ENCODE measurements at places on chromosomes 16 and 17.

GRCh38 chr17:76966486-76967181 is 98.4 kb downstream of the MGAT5B start:
- no peak for DNase-seq

DNA sequence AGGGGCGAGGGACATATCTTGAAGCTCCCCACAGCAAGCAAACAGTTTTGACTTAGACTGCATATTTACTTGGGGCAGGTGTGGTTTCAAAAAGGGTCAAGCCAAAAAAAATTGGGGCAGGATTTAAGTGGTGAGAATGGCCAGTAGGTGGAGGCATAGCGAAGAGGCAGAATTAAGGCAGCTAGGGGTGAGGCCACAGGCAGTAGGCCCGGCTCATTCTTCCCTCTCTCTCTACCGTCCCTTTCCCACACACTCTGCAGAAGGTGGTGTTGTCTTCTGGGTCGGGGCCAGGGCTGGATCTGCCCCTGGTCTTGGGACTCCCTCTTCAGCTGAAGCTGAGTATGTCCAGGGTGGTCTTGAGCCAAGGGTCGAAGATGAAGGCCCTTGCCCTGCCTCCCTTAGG is 2.6 kb downstream of the SHBG start:
- DNase-seq, result no peak

DNA sequence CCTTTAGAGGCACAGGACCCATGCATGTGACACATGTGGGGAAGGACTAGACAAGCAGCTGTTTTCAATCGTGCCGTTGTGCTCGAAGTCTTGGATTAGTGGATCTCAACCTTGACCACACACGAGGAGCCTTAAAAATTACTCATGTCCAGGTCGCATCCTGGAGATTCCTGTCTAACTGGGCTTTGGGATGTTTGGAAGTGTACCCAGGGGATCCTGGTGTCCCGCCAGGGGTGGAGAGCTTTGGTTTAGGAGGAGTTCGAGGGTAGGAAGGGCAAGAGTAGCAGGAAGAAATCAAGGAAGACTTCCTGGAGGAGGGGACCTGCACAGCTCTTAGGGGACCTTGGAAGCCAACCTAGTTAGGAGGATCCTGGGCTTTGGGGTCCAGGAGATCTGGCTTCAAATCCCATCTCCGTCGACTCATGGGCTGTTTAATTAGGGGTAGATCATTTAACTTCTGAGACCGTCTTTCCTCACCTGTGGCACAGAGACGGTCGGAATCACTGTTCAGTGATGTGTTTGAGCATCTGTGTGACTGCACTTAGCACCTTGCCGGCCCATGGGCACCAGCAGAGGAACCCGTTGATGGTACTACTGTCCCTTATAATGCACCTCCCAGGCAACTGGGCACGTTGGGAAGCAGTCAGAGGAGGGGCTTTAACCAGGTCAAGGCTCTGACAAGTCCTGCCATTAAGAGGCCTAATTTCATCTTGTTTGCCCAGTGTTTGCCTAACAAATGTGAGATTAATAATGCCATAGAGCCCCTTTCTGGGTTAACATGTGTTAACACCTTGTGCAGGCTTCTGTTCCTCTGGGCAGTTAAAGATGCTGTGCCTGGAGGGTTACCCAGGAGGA is 102.0 kb upstream of the PLCG2 start:
- no peak for DNase-seq

DNA sequence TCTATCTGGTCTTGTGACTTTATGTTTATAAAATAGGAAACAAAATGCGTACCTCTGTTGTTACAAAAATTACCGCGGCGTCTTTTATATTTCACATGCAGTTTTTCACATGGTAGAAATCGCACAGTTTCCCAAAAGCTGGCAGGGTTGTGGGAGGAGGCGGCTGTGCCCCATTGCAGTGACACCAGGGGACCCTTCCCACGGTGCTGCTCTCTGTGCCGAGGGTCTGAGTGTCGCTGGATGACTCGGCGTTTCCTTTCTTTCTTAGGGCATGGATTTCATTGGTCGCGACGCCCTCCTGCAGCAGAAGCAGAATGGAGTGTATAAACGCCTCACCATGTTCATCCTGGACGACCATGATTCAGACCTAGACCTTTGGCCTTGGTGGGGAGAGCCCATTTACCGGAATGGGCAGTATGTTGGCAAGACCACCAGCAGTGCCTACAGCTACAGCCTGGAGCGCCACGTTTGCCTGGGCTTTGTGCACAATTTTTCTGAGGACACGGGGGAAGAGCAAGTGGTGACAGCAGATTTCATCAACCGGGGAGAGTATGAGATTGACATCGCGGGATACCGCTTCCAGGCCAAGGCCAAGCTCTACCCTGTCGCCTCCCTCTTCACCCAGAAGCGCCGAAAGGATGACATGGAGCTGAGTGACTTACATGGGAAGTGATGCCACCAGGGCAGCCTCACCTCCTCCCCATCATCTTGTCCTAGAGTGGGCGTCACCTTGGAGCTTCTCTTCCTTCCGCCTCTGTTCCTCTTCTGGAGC is 17.2 kb upstream of the CLEC18C start:
- no peak for DNase-seq

DNA sequence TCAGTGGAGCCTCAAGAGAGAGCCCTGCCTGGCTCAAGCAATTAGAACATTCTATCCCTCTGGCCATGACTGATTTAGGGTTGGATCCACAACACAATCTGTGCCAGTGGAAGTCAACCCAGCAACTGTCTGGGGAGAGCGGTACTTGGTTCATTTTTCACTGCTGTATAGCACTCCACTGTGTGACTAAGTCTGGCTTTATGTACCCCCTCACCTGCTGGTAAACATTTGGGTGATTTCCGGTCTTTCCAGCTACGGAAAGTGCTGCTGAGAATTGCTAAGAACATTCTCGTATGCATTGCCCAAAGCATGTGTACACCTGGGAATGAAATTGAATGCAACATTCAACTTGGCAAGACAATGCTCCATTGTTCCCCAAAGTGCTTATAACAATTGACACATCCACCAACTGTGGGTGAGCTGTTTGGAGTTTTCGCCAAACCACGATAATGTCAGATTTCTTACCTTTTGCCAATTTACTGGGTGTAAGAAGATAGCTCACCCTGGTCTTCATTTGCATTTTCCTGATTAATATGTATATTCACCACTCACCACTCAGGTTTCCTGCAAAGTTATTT is 63.5 kb upstream of the MED9 start:
- no peak for DNase-seq

DNA sequence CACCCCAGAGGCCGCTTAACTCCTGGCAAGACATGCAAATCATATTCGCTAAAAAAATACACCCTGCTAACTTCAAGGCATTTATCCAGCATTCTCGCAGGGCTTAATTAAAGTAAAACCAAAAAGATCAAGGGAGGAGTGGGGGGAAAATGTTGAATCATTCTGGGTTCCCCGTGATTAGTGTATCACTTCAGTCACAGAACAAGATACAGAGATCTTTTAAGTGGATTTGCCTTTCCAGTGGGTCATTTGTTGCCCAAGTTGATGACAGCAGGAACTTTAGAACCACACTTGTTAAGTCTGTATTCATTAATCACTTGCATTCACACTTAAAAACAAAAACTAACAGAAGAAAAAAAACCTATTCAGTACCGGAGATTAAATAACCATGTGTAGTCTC is 17.3 kb downstream of the CRYBA1 start:
- DNase-seq, result no peak

GRCh38 chr17:50127697-50128361 is 2.1 kb downstream of the SAMD14 start:
- no peak for DNase-seq

GRCh38 chr17:9645851-9646545 is 681 bp downstream of the USP43 start:
- DNase-seq, result peak; percentile 17

DNA sequence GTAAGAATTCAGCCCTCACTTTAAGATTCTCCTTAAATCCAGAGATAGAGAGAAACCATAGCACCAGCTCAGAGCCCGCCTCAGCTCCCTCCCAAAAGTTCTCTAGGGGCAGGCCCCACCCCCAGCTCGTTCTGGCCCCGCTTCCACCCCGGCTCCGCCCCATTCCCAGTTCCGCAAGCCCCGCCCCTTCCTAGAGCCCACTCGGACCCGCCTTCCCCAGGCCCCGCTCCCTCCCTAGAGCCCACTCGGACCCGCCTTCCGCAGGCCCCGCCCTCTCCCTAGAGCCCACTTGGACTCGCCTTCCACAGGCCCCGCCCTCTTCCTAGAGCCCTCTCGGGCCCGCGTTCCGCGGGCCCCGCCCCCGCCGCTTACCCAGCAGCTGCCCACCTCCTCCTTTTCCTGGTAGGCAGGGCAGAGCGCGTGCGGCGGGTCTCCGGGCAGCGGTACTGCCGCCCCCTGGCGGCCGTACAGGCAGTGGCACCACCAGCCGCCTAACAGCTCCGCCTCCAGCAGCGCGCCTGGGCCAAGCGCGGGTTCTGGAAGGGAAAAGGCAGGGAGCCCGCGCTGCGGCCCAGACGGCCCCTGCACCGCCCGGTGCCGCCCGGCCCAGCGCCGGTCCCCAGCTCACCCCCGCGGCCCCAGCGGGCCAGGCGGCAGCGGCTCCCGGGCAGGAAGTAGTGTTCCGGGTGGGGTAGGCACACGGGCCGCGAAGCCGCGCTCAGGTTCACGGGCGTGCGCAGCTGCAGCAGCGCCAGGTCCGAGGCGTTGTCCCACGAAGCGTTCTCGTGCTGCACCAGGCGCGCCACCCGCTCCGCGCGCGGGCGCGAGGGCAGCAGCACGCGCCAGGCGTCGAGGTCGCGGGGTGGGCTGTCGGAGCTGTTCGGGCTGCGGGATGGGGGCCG is 6.8 kb upstream of the PRSS8 start:
- DNase-seq, result peak; percentile 93

GRCh38 chr17:66310528-66311148 is 8.2 kb downstream of the PRKCA start:
- no peak for DNase-seq

DNA sequence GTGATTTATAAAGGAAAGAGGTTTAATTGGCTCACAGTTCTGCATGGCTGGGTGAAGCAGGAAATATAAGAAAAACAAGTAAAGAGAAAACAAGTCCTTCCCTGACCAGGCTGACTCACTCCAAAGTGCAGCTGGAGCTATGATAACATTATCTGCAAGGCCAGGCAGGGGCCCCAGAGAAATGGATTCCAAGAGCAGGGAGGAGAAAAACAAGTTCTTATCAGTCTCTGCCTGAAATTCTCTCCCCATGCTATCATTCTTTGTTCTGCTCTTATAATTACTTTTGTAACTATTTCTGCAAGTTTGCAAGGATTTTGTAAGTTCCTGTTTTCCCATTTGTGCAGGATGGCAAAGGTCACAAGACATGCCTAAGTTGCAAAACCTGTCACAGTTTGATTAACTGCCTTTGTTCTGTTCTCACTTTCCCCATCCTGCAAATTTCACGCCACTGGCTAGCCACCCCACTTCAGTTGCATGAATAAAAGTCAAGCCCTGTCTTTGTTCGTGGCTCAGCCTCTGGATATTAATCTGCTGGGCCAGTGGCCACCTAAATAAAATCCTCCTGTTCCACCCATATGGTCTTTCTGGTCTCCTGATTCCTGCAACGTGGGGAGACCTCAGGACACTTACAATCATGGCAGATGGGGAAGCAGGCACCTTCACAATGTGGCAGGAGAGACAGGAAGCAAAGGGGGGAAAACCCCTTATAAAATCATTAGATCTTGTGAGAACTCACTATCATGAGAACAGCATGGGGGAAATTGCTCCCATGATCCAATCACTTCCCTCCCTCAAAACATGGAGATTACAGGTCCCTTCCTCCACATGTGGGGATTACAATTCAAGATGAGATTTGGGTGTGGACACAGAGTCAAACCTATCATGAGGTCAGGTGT is 13.1 kb downstream of the ABCA9 start:
- DNase-seq, result no peak

DNA sequence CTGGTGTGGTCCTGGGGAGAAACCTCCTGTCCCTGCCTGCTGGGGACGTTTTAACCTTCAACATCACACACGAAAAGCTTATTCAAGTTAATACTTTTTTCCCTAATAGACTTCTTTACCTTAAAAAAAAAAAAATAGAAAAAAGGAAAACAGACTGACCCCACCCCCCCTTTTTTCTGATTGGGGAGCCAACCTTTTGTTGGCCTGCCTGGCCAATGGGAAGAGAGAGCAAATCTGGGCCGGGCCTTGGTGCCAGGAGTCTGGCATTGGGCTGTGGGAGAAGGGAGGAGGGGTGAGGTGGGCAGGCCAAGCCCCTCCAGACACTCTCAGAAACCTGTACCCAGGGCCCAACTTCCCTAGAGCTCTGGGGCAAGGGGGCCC is 3.0 kb downstream of the CBX8 start:
- DNase-seq, result no peak

GRCh38 chr16:81210807-81211206 is 27.7 kb upstream of the BCO1 start:
- DNase-seq, result peak; percentile 26

DNA sequence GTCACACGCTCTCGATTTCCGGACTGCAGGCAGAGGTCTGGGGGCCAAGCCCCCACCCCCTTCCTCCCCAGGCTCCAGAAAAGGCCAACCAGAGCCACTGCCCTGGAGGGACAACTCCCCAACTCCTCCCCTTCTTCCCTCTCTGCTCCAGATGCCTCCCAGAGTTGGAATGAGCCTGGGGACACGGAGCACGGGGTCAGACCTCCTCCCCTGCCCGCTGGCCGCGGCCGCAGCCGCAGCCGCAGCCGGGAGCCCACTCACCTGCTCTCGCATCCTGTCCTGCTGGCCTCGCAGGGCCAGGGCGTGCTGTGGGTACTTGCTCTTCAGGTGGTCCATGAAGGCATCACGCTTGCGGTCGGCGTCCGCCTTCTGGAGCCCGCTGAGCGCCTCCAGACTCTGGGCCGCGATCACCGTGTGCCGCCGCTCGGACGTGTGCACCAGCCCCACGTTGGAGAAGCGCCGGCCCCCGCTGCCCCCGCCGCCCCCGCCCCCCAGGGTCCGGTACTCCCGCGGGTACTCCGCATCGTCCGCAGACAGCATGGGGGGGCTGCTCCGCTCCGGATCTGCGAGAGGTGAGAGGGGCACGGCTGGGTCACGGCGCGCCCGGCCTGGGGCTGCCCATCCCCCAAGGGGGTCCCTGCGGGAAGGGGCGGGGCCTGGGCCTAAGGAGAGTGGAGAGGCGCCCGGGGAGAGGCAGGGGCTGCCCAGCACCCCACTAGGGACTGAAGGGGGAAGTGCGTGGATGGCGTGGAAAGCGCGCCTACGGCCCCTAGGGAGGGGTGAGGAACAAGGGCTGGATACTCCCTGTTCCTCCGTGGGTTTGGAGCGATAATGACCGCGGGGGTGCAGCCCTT is 27.3 kb downstream of the SRCIN1 start:
- DNase-seq, result no peak
